Activated CD4-positive, alpha-beta T cell treated with anti-CD3 and anti-CD28 coated beads, Interleukin-2, amount 10 ng/mL, durations not matched to agents 7 days and 5 days (primary cell): ENCODE measurements at places on chromosomes 7 and 10.

- DNase-seq, result no peak
These were observed 79.6 kb downstream of the TNS3 start for GRCh38 chr7:47502240-47502877.

DNA sequence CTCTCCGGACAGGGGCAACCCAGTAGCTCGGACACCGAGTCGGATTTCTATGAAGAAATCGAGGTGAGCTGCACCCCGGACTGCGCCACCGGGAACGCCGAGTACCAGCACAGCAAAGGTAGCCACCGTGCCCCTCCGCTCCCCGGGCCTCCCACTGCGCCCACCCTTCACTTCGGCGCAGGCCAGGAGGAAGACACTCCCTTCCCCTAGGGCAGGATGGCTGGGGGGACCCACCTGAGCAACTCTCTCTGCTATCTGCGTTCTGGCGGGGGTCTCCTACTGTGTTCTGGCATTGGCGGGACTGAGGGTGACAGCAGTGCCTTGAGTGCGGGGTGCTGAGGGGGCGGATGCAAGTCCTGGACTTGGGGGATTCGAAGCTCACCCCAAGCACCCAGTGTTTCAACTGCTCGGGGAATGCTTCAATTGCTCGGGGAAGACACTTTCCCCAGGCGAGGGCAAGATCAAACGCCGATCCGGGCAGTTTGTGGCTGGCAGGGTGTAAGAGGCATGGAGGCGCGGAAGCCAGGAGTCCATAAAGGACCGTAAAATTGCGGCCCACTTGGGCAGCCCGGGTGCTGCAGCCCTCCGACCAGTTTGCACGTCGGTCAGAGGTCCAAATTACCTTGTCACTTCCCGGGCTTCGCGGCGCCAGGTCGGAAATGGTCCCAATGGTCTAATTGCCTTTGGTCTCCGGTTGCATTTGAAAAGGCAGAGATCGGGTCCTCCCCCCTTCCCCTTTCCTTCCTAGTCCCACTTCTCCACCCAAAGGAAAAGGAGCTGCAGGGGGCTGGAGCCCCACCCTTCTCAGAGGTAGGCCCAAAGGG, 950 bp downstream of the EVX1 start:
- DNase-seq, result no peak

- no peak for DNase-seq
These were observed 576.9 kb upstream of the GHITM start for GRCh38 chr10:83562381-83562780.

DNA sequence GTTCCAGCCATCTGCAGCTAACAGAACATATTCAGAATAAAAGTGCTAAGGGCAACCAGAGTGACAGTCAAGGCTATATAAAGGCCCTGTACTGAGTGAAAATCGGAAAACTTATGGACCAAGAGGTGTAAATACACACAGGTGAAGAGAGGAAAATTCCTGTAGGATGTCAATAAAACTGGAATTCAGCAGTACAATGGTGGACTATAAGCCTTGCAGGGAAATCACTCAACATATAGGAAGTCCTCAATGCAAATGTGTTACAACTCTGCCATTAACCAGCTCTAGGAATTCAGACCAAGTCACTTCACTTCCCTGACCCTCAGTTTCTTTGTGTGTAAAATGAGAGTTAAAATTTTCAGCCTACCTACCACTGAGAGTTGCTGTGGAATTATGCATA, 7.7 kb downstream of the USP6NL start:
- DNase-seq, result no peak

- DNase-seq, result no peak
These were observed 176.4 kb upstream of the HPS1 start for GRCh38 chr10:98623176-98623575.

DNA sequence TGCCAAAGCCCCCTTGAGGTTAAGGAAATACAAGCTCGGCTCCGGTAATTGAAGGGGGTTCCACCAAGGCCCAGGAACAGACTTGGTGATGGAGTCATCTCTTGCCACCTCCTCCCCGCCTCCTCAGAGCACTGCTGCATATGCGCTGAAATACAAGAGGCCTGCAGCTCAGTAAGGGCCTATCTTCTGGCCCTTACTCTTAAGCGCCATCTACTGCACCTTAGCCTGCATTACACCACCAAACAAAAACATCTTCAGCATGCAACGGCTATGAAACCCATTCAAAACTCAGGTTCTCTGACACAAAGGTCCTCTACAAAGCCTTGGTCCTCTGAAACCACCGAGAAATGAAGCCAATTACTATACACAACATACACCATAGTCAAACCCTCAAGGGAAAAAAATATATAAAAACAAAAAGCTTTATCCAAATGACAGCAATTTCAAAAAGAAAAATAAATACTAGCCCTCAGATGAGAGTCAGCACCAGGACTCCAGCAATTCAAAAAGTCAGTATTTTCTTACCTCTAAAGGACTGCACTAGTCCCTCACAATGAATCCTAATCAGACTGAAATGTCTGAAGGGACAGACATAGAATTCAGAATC, 176.8 kb upstream of the TBX20 start:
- DNase-seq, result no peak

DNA sequence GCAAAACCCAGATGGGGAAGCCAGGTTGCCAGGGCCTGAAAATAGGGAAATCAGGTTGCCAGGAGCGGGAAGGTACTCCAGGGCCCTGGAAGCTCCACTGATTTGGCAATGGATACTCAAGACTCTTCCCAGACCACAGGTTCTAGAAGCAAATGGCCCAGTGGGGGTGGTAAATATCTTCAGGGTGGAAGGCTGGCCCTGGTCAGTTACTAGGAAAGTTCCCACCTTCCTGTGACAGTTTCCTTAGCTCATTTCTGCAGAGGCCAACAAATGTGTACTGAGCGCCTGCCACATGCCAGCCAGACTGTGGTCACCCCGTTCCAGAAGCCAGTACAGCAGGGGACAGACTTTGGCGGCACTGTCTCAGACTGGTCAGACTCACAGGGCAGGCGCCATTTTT, 113.6 kb downstream of the FAM53B start:
- DNase-seq, result no peak

- no peak for DNase-seq
These were observed 481.8 kb upstream of the GHITM start for GRCh38 chr10:83657487-83657886.

GRCh38 chr7:142919656-142920055, 13.9 kb downstream of the TRPV5 start:
- DNase-seq, result no peak

GRCh38 chr7:141328290-141328689, 222.9 kb upstream of the AGK start:
- no peak for DNase-seq

DNA sequence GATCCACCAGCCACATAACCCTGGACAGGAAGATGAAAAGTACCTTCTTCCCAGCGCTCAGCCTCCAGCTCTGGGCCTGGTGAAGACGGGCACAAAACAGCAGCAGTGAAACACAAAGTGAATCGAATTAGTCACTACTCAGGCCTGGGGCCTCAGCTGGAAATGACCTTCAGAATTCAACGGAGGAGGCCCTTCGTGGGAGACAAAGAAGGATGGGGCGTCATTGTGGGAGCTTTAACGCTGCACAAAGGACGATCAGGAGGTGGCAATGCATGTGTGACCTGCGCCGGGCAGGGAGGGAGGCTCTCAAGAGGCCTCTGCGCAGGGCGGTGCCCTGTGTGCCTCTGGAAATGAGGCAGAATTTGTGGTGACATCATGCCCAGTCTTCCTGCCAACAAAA, 161.9 kb downstream of the DNAJB6 start:
- DNase-seq, result peak; percentile 4

DNA sequence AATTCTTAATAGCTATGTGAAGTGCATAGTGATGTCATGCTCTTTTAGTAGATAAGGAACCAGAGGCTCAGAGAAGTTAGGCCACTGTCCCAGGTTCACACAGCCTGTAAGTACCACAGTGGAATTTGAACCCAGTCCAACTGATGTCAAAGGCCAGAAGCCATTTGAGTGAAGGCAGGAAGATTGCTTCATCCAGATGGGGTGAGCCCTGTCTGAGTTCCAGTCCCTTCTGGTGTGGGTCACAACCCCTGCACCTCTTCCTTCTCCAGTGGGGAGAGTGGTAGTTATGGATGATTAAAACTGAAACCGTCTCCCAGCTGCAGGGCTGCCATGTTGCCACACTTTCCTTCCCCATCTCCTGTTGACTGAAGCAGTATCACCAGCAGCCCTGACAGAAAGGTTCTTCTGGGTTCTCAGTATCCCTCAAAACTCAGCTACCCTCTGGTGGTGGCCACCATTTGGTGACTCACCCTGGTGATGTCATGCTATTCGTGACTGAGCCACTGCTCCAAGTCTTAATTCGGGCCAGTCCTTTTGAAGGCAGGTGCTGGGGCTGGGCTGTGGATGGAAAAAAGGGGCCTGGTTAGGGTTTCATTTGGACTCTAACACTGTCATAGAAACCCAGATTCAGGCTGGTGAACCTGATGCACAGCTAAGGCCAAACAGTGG, 1.5 kb upstream of the C10orf95 start:
- peak; percentile 56 for DNase-seq

- DNase-seq, result no peak
These were observed 136.2 kb upstream of the RET start for GRCh38 chr10:42940487-42941294.

DNA sequence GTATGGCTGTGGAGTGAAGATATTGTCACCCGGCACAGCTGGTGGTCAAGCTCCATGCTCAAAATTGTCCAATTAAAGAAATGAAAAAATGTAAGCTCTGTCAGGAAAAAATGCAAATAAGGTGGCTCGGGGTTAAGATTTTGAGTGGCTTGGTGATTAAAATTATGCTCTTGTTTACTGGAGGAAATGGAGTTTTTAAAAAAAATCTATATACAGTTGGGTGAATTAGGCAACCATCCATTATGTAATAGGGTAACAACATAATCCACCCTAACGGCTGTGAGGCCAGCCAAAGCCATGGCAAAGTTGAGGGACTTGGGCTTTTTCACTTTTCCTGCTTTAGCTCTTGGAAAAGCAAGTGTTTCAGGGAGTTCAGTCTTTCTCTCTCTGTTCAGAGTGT, 260.8 kb upstream of the HABP2 start:
- DNase-seq, result no peak

GRCh38 chr7:35565927-35566326, 129.0 kb downstream of the HERPUD2 start:
- no peak for DNase-seq

DNA sequence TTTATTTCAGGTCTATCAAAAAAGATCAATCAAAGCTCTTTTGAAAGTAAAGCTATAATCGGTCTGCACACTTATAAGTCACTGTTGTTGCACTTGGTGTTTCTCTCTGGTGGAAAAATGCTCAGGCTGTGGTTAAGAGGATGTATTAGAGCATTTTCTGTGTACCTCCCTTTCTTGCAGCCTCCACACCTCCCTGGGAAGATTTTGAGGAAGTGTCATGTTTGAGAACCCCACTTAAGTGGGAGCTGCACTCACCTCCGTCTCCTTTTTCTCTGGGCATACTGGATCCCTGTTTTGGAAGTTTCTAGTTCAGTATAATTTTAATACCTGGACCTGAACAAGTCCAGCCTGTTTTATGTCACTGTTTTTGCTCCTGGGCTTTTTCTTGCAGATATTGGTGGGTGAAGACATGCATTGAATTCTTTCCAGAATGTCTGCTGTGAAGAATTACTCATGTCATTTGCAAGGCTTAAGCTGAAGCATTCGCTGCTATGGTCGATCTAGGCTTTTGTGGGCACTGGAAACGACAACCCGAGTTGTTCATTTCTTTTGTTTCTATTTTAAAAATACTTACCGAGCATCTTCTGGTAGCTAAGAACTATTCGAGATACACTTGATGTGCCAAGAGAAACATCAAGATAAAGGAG, 36.6 kb downstream of the TCF7L2 start:
- no peak for DNase-seq

GRCh38 chr10:130233426-130233825, 97.2 kb downstream of the GLRX3 start:
- no peak for DNase-seq
